AML-193 (cell line): ENCODE measurements at places on chromosomes 5 and 9.

GRCh38 chr5:139952574-139952973 is 90.5 kb downstream of the NRG2 start:
- no peak for DNase-seq

GRCh38 chr9:14066831-14067230 is 247.1 kb downstream of the NFIB start:
- DNase-seq = no peak

DNA sequence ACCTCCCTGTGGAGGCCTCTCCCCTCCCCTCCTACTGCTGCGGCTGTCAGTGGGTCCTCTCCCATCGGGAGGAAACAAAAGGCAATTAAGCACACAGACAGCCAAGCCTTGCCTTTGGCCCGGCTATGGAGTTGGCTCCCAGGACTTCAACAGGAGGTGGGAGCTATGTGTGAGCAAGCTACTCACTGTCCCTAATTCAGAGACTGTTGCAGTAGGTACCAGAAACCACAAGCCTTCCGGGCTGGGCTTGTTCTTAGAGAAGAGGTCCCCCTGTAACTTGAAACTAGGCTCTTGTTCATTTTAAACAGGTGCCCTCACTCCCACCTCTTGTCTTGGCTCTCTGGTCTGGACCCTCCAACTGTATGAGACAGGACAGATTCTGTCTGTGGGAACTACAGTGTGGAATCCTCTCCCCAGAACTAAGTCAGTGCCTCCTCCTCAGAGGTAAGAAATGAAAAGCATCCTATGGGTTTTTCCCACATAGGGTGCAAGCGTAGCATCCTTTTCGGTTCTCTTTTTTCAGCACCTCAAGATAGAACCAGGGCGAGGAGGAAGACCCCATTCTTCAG is 561.1 kb downstream of the EBF1 start:
- no peak for DNase-seq

GRCh38 chr5:22918511-22918910 is 65.4 kb upstream of the CDH12 start:
- DNase-seq = no peak

GRCh38 chr5:85545129-85545528 is 1072.6 kb upstream of the COX7C start:
- no peak for DNase-seq

DNA sequence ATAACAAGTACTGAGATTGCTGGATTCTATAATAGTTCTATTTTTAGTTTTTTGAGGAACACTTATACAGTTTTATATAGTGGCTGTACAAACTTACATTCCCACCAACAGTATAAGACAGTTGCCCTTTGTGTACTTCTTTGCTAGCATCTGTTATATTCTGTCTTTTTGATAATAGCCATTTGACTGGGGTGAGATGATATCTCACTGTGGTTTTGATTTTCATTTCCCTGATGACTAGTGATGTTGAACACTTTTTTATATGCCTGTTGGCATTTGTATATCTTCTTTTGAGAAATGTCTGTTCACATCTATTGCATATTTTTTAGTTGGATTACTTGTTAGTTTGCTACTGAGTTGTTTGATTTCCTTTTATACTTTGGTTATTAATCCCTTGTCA is 204.1 kb upstream of the SMC2 start:
- DNase-seq = no peak
